ENCODE measurements at places on chromosomes 3 and 15.

- no peak for DNase-seq
These were observed 51.1 kb downstream of the CHRD start for GRCh38 chr3:184430940-184431339.

- no peak for DNase-seq
These were observed 659.4 kb upstream of the NAALADL2 start for GRCh38 chr3:174199696-174200095.

- no peak for DNase-seq
These were observed 128.1 kb upstream of the AZI2 start for GRCh38 chr3:28476764-28477163.

DNA sequence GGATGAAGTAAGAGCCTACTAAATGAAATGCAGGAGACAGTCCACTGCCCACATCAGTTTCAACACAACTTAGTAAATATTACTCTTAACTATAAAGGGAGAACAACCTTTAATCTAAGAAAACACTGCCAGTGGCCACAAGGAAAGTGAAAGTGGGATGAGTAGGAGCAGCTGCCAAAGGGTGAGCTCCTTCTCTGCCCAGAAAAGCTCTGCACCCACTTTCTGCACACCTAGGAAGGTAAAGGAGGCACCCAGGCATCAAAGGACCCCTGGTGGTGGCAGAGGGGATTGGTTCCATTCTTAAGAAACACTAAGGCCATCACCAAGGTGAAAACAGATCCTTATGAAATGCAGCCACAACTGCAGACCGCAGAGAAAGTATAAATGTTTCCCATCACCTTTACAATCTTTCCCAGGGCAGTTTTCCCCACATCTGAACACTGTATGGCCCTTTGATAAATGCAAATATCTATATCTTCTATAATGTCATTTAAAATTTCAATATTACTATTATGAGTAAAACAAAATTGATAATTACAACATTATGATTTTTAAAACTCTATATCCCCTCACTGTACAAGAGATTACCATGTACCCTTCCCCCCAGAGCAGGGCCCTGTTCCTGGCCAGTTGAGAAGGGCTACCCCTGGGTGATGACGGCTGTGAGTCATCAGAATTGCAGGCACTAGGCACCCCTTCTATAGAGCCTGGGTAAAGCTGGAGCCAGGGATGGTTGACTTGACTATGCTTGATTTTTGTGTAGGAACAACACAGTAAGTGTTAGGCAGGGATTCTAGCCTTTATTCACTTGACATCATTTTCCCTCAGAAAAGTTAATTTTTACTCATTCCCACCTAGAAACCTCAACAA, 92.0 kb downstream of the SNRK start:
- DNase-seq = peak; percentile 2

- no peak for DNase-seq
These were observed 7.5 kb upstream of the ACVR2B start for GRCh38 chr3:38446085-38446686.

DNA sequence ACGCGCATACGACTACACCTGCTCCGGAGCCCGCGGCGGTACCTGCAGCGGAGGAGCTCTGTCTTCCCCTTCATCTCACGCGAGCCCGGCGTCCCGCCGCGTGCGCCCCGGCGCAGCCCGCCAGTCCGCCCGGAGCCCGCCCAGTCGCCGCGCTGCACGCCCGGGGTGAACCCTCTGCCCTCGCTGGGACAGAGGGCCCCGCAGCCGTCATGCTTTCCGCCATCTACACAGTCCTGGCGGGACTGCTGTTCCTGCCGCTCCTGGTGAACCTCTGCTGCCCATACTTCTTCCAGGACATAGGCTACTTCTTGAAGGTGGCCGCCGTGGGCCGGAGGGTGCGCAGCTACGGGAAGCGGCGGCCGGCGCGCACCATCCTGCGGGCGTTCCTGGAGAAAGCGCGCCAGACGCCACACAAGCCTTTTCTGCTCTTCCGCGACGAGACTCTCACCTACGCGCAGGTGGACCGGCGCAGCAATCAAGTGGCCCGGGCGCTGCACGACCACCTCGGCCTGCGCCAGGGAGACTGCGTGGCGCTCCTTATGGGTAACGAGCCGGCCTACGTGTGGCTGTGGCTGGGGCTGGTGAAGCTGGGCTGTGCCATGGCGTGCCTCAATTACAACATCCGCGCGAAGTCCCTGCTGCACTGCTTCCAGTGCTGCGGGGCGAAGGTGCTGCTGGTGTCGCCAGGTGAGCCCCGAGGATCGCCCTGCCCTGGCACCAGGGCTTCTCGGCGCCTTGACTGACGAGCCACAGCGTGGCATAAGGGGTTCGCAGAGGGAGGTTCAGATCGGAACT, 420 bp downstream of the SLC27A2 start:
- no peak for DNase-seq

- no peak for DNase-seq
These were observed 13.2 kb upstream of the ZBTB20 start for GRCh38 chr3:115160295-115160694.

- no peak for DNase-seq
These were observed 802.6 kb upstream of the ALCAM start for GRCh38 chr3:104564045-104564643.

DNA sequence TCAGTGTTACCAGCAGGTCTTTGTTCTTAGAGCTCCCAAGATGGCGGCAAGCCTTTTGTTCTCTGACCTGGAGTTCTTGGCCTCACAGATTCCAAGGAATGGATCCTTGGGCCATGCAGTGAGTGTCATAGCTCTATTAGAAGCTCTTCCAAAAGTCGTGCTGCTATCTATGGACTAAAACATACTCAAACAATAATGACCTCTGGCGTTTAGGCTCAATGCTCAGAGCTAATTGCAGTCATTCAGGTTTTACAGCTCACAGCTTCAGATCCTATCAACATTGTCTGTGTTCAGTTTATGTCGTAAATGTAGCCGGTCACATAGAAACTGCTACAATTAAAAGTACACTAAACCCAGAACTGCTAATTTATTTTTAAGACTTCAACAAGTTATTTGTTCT, 22.2 kb downstream of the CCRL2 start:
- DNase-seq = no peak

DNA sequence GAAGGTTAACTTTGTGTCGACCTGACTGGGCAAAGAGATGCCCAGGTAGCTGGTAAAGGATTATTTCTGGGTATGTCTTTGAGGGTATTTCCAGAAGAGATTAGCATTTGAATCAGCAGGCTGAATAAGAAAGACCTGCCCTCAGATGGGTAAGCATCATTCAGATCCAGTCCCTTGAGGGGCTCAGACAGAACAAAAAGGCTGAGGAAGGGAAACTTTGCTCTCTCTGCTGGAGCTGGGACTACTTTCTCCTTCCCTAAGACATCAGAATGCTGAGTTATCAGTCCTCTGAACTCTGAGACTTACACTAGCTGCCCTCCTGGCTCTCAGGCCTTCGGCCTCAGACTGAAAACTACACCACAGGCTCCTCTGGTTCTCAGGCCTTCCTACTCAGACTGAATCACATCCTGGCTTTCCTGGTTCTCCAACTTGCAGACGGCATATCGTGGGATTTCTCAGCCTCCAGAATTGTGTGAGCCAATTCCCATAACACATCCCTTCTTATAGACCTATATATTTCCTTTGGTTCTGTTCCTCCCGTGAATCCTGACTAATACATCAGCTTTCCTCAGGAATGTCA, 982.9 kb downstream of the TUSC7 start:
- no peak for DNase-seq

- DNase-seq = no peak
These were observed 46.6 kb downstream of the DPPA2 start for GRCh38 chr3:109269577-109270275.

DNA sequence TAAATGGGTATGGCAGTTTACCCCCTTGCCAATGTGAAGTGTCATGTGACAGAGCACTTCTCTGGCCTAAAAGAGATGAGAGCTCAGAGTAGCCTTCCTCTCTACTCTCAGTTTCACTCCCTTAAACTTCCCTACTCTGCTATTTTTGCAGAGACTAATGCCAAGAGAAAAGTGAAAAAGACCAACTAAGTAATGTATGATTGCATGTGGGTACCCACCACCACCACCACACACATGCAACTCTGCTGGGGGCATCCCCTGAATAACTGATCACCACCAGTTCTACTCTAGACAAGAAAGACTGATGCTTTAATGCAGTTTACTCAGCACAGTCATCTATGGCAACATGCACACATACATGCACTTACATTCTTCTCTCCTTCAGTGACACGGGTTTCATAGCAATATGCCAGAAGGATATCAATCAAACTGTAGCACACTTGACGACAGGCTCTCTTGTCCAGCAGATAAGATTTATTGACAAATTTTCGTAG, 31.3 kb downstream of the SHQ1 start:
- no peak for DNase-seq

- peak; percentile 30 for DNase-seq
These were observed 34.2 kb downstream of the ATP2B2 start for GRCh38 chr3:10471054-10471688.

DNA sequence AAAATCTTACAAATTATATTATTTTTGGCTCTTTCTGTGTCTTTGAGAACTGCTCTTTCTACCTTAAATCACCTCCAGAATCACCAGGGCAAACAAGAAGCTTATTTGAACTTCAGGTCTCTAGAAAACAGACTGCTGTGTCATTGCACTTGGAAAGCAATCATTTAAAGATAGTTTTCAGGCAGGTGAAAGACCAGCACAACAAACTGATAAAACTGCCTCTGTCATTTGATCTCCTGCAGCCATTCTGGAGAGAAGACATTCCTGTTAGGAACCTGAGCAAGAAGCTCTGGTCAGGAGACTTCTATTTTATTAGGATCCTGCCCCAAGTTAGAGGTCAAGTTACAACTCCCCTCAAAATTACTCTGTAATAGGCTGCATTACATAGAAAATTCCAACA, 50.7 kb upstream of the AP4E1 start:
- no peak for DNase-seq

GRCh38 chr15:96297783-96298182, 32.7 kb upstream of the NR2F2 start:
- DNase-seq = no peak

GRCh38 chr3:175493301-175493700, 634.2 kb downstream of the NAALADL2 start:
- DNase-seq = no peak

- no peak for DNase-seq
These were observed 10.0 kb downstream of the UBR1 start for GRCh38 chr15:43095708-43096347.

- DNase-seq = no peak
These were observed 540.8 kb downstream of the FOXP1 start for GRCh38 chr3:71042759-71043158.

- no peak for DNase-seq
These were observed 205.7 kb upstream of the ROBO1 start for GRCh38 chr3:79973482-79973881.

GRCh38 chr3:15578289-15578867, 23.0 kb downstream of the HACL1 start:
- no peak for DNase-seq

- DNase-seq = no peak
These were observed 83.3 kb upstream of the TSC22D2 start for GRCh38 chr3:150324788-150325187.

GRCh38 chr15:44087578-44088465, 107.2 kb downstream of the FRMD5 start:
- no peak for DNase-seq

- DNase-seq = no peak
These were observed 43.4 kb downstream of the PXYLP1 start for GRCh38 chr3:141275032-141275422.

- DNase-seq = no peak
These were observed 59.2 kb downstream of the GPR176 start for GRCh38 chr15:39860871-39861270.

DNA sequence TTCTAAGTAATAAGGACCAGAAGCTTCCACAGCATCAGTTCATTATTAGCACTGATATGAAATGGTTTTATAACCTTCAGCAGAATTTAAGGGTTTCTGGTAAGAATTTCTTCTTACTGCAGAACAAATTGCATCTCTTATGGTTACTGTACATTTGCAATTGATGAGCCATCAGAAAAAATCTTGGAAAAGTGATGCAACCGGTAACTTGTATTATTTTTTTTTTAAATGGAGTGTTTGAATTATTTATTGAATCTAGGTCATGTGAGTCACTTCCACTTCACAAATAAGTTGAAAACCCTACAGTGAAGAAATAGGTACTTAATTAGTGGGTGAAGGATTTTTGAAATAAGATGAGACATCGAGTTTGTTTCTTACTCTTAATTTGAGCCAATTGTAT, 786.0 kb downstream of the TUSC7 start:
- DNase-seq = no peak

GRCh38 chr3:184604039-184604601, 42.5 kb downstream of the EPHB3 start:
- no peak for DNase-seq

GRCh38 chr15:70182858-70183695, 85.4 kb upstream of the TLE3 start:
- no peak for DNase-seq

GRCh38 chr3:55128225-55128823, 200.5 kb upstream of the LRTM1 start:
- no peak for DNase-seq

- DNase-seq = no peak
These were observed 23.0 kb upstream of the COPG1 start for GRCh38 chr3:129226374-129226773.

DNA sequence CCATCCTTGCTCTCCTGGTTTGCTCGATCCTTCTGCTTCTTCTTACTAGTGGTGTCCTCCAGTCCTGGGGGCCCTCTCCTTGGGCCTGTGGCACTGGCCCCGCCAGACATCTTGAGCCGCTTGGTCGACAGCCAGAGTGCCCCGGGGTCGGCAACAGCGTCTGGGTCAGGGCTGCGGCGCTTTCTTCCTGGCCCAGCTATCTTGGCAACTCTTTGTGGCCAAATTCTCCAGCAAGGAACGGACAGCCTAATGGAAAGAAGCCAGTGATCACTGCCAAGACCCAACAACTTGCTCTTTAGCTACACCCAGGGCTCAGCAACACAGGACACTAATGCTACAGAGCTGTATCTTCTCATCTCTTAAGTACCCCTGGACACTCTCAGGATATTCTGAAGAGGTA, 1.6 kb downstream of the USP19 start:
- no peak for DNase-seq

- no peak for DNase-seq
These were observed 335.3 kb upstream of the NECTIN3 start for GRCh38 chr3:110736332-110736731.

- DNase-seq = peak; percentile 43
These were observed 223.0 kb downstream of the NSUN3 start for GRCh38 chr3:94285872-94286271.

- no peak for DNase-seq
These were observed 50.7 kb downstream of the ROPN1B start for GRCh38 chr3:126019683-126020082.

- no peak for DNase-seq
These were observed 5.5 kb upstream of the COLQ start for GRCh38 chr3:15527031-15527459.
